NCI-H524 treated with DMSO at 0.1 percent for 48 hours (cell line): ENCODE measurements at places on chromosomes 13 and 19.

DNA sequence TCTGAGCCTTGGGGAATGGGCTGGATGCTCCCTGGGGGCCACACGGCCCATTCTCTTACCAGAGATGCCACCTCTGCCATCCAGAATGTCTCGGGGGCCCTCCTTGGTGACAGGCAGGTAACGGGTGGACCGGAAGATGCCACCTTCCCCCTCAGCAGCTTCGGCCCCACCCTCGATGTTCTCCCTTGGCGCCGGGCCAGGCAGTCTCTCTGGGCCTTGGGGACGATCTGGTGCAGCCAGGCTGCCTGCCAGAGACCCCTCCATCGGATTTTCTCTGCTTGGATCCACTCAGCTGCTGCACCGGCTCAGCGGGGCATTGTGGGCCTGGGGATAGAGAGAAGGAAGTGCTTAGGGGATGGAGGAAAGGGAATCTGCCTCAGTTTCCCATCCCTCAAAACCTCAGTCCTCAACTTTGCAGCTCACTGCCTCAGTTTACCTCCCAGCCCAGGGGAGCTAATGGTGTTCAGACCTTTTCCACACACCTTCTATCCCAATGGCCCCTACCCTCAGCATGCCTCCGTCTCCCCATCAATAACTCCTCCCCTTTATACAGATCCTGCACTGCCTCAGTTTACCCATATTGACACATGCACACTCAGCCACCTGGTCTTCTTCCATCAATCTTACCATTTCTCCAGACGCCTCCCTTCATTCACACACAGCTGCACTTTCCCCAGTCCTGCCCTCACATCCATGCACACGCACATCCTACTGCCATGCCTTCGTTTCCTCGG is 1.5 kb downstream of the WIZ start:
- no peak for DNase-seq

DNA sequence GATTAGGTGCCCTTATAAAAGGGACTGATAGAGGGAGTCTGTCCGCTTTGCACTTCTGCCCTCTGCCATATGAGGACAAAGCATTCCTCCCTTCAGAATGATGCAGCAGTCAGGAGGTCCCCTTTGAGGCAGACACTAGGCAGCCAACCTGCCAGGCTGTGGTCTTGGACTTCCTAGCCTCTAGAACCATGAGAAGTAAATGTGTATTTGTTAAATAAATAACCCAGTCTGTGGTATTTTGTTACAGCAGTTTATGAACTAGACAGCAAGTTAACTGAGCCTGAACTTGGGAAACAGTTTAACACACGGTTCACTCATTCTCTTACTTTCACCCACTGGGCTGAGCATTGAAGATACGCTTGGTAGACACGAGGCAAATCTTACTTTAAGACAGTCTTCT is 313.2 kb downstream of the UQCRFS1 start:
- no peak for DNase-seq

GRCh38 chr13:20171364-20171763 is 10.5 kb upstream of the GJA3 start:
- no peak for DNase-seq

GRCh38 chr13:107992542-107992941 is 222.8 kb downstream of the LIG4 start:
- DNase-seq: no peak

- DNase-seq: no peak
Observed at GRCh38 chr19:43700395-43701000, 15.4 kb upstream of the IRGC start.

- no peak for DNase-seq
Observed at GRCh38 chr13:106515635-106516254, 19.7 kb downstream of the EFNB2 start.

DNA sequence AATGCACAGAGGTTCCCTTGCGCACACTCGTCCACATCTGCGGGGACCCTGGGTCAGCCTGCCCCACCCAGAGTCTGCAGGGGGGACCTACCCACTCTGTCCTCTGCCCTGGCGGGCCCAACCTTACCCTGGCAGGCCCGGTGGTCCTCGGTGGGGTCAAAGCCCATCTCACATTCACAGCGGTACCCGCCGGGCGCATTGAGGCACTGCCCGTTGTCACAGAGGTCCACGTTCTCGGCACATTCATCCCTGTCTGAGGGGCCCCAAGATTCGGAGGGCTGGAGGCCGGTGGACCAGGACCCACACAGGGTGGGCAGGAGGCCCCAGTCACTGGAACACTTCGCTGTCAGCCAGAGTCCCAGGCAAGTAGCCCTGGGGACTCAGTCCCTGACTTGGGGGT is 38.5 kb downstream of the FBN3 start:
- DNase-seq: no peak
